ENCODE measurements at places on chromosomes 6 and 20.

GRCh38 chr6:135147637-135148592 is 33.2 kb upstream of the MYB start:
- no peaks in the 10 kb centered on the region for H3K36me3 ChIP-seq
- no peak overlapping the region for H3K4me3 ChIP-seq
- DNase-seq, result no peak
- peaks cover 22% of the 10 kb centered on the region for H3K4me1 ChIP-seq
- no peak overlapping the region for H3K27ac ChIP-seq
- no peaks in the 10 kb centered on the region for H3K27me3 ChIP-seq

GRCh38 chr6:26576407-26576843 is 20.3 kb upstream of the ABT1 start:
- peak overlapping the region; percentile 73 for H3K4me3 ChIP-seq
- no peak for DNase-seq
- H3K4me1 ChIP-seq, result peaks cover 21% of the 10 kb centered on the region
- no peaks in the 10 kb centered on the region for H3K27me3 ChIP-seq
- peak overlapping the region; percentile 88 for H3K27ac ChIP-seq

- peaks cover 47% of the 10 kb centered on the region for H3K27me3 ChIP-seq
- peaks cover 2% of the 10 kb centered on the region for H3K36me3 ChIP-seq
- peak; percentile 35 for DNase-seq
- peak within 1 kb of the TSS; percentile 80 for H3K4me3 ChIP-seq
- H3K4me1 ChIP-seq, result peaks cover 31% of the 10 kb centered on the region
- H3K27ac ChIP-seq, result no peak within 1 kb of the TSS
Observed at GRCh38 chr6:39228992-39229767, at the start of gene KCNK5. Gene KCNK5, minus strand, starts transcription at chr6:39229475. Its CDS starts 364 bp downstream, at chr6:39229111.

DNA sequence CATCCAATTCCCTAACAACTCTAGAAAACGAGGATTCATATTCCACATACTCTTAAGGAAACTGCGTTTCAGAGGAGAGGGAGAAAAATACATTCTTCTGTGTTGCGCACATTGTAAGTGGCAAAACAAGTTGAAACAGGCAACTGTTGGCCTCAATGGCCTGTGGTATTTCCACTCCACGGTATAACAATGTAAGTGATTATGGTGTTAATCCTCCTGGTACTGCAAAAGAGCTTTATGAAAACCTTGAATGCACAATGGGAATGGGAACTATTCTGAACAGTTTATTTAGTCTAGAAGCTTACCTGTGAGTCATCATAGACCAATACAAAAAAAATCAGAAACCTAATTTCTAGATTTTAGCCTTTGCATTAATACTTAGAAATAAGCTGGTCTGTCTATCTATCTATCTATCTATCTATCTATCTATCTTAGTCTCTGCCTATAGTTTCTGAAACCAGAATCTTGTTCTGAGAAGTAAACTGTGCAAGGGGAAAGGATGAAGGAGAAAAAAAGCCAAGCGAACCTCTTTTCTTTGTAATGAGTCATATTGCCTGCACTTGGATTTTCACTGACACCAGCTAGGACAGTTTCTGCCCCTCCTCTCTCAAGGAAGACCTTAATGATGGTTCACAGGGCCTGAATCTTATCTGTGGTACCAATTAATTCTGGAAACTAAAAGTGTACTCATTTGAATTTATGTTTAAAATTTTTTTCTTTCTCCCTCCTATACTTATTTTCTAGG is 101.5 kb downstream of the RNF144B start:
- no peak for DNase-seq
- no peak overlapping the region for H3K27ac ChIP-seq
- H3K4me1 ChIP-seq, result peaks cover 3% of the 10 kb centered on the region
- no peak overlapping the region for H3K4me3 ChIP-seq

DNA sequence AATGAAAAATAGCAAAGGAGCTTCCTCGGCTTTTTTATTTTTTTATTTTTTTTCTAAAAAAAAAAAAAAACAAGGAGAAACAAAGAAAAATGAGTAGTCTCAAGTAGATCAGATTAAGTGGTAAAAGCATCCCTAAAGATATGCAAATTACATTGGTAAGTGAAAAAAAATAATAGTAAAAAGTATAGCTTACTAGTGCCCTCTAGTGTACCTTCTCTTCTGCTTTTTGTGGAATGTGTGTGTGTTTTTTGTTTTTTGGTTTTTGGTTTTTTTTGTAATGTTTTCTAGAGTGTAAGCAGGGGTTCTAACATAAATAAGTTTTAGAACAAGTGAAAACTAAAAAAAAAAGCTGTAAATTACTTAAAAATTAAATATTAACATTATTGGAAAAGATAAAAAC is 1062.0 kb downstream of the HACE1 start:
- no peaks in the 10 kb centered on the region for H3K4me1 ChIP-seq
- H3K27ac ChIP-seq, result no peak overlapping the region
- no peak for DNase-seq
- peaks cover 4% of the 10 kb centered on the region for H3K27me3 ChIP-seq

- no peak for DNase-seq
- H3K36me3 ChIP-seq, result peaks cover 5% of the 10 kb centered on the region
- no peaks in the 10 kb centered on the region for H3K4me1 ChIP-seq
- H3K27me3 ChIP-seq, result peaks cover 58% of the 10 kb centered on the region
- no peak overlapping the region for H3K27ac ChIP-seq
- H3K4me3 ChIP-seq, result no peak overlapping the region
Observed at GRCh38 chr20:57738484-57738883, 28.7 kb upstream of the PMEPA1 start.

DNA sequence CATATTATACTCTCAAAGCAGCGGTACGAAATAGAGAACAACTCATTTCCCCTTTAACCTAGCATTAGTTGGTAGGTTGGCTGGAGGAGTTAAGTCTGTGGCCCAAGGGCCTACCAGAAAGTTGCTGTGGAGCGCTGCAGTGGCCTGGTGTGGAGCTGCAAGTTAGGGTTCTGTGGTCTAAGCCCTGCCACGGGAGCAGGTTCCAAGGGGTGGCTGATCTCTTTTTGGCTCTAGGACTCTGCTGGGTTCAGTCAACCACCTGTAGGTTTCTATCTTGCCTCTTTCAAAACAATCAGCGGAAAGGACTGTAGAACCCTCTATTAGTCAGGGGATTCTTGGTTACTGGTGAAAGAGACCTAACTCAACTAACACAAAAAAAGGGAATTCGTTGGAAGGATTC is 54.5 kb upstream of the TULP4 start:
- H3K27me3 ChIP-seq, result no peaks in the 10 kb centered on the region
- H3K4me3 ChIP-seq, result no peak overlapping the region
- no peak overlapping the region for H3K27ac ChIP-seq
- peaks cover 3% of the 10 kb centered on the region for H3K36me3 ChIP-seq
- no peak for DNase-seq

DNA sequence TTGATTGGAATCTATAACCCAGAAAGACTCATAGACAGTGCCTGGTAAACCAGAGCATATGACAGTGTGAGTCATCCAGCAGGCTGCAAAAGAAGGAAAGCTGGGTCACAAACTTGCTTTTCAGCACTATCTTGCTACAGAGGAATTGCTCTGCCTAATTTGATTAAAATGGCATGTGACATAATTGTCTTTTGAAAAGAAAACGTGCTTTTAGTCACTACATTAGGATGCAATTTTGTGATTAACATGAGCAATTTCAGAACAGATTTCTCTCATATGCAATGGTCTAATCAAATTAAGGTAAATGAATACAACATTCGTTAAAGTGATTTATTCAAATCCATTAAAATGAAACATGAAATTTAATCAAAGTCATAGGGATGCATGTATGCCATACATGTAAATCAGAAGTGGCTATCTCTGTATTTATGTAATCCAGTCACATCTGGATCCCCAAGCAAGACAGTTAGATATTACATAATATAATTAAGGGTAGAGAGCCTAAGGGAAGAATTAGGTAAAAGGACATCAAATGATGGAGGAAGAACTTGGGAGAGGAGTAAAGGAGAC is 400.0 kb upstream of the HTR1E start:
- H3K36me3 ChIP-seq, result no peaks in the 10 kb centered on the region
- H3K4me3 ChIP-seq, result no peak overlapping the region
- no peaks in the 10 kb centered on the region for H3K27me3 ChIP-seq
- H3K4me1 ChIP-seq, result no peaks in the 10 kb centered on the region
- no peak overlapping the region for H3K27ac ChIP-seq

GRCh38 chr6:7978736-7979135 is 68.1 kb upstream of the TXNDC5 start:
- H3K27me3 ChIP-seq, result peaks cover 26% of the 10 kb centered on the region
- no peak overlapping the region for H3K4me3 ChIP-seq
- H3K36me3 ChIP-seq, result no peaks in the 10 kb centered on the region

GRCh38 chr6:19327241-19327640 is 509.9 kb upstream of the ID4 start:
- H3K4me1 ChIP-seq, result no peaks in the 10 kb centered on the region
- no peaks in the 10 kb centered on the region for H3K36me3 ChIP-seq
- no peak overlapping the region for H3K4me3 ChIP-seq
- no peak overlapping the region for H3K27ac ChIP-seq
- H3K27me3 ChIP-seq, result no peaks in the 10 kb centered on the region
- no peak for DNase-seq

DNA sequence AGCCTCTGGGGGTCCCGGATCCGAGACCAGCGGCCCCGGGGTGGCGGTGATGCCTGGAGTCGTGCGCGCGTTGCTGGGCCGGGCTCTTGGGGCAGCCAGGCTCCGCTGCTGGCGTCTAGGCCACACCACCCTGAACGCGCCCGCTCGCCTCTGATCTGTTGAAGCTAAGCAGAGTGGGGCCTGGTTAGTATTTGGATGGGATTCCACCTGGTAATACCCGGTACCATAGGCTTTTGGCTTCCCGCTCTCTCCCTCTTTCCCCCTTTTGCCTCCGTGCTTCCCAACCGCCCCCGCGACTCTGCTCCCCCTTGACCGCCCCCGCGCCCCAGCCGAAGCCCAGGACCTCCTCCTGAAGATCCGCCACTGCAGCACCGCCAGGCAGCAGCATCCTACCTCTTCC is 1383.5 kb upstream of the DEFB115 start:
- no peak overlapping the region for H3K4me3 ChIP-seq
- peaks cover 2% of the 10 kb centered on the region for H3K36me3 ChIP-seq
- H3K27me3 ChIP-seq, result no peaks in the 10 kb centered on the region
- no peak overlapping the region for H3K27ac ChIP-seq

DNA sequence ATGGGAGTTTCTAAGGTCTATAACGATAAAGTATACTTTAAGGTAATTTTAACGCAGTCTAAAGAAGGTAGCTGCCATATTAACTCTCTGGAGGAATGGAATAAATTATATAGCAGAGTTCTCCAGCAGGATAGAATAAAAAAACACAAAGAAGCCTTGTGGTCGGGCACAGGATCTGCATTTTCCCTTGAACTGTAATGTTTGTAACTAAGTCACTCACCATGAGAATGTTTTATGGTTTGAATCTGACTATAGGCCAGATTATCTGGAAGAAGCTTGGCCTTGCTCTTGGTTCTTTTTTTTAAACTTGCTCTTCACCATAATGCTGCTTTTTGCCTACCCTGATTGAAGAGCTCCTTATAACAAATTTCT is 238.8 kb upstream of the NOX3 start:
- H3K27ac ChIP-seq, result no peak overlapping the region
- no peaks in the 10 kb centered on the region for H3K36me3 ChIP-seq
- no peak for DNase-seq
- no peak overlapping the region for H3K4me3 ChIP-seq

GRCh38 chr20:415820-416322 is 7.8 kb downstream of the RBCK1 start:
- H3K27me3 ChIP-seq, result no peaks in the 10 kb centered on the region
- peaks cover 26% of the 10 kb centered on the region for H3K4me1 ChIP-seq
- no peak for DNase-seq
- no peak overlapping the region for H3K27ac ChIP-seq

GRCh38 chr20:33561692-33562601 is 72.1 kb downstream of the CBFA2T2 start:
- H3K4me1 ChIP-seq, result peaks cover 12% of the 10 kb centered on the region
- no peaks in the 10 kb centered on the region for H3K36me3 ChIP-seq
- no peak for DNase-seq
- H3K27me3 ChIP-seq, result no peaks in the 10 kb centered on the region
- H3K27ac ChIP-seq, result peak overlapping the region; percentile 56

GRCh38 chr6:75023634-75024033 is 182.2 kb downstream of the COL12A1 start:
- no peaks in the 10 kb centered on the region for H3K4me1 ChIP-seq
- no peak overlapping the region for H3K4me3 ChIP-seq
- DNase-seq, result no peak
- no peaks in the 10 kb centered on the region for H3K36me3 ChIP-seq
- no peaks in the 10 kb centered on the region for H3K27me3 ChIP-seq

DNA sequence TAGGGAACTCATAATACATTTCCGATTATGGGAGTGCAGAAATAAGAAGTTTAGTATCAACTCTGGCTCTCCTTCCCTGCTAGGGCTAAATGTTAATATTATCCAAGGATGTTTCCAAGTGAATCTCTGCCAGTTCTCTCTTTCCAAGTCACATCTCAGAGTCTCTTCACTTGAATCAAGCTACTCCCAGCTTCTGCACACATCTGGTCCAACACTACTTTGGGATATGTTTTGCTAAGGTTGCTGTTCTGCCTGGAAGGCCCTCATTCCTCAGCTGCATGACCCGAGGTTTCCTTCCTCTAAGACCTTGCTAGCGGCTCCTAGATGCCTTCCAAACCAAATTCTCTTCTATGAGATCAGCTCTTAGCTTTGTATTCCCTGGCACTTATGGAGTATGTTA is 331.8 kb downstream of the GJA1 start:
- no peaks in the 10 kb centered on the region for H3K4me1 ChIP-seq
- H3K27ac ChIP-seq, result no peak overlapping the region
- H3K36me3 ChIP-seq, result no peaks in the 10 kb centered on the region
- no peak for DNase-seq
- H3K4me3 ChIP-seq, result no peak overlapping the region

GRCh38 chr20:38842558-38842981 is 37.1 kb downstream of the PPP1R16B start:
- peaks cover 59% of the 10 kb centered on the region for H3K4me1 ChIP-seq
- peaks cover 7% of the 10 kb centered on the region for H3K36me3 ChIP-seq
- DNase-seq, result no peak
- peak overlapping the region; percentile 85 for H3K4me3 ChIP-seq

GRCh38 chr6:134230087-134230700 is 87.7 kb downstream of the SGK1 start:
- H3K27me3 ChIP-seq, result no peaks in the 10 kb centered on the region
- H3K4me1 ChIP-seq, result peaks cover 6% of the 10 kb centered on the region
- H3K27ac ChIP-seq, result peak overlapping the region; percentile 67
- H3K4me3 ChIP-seq, result peak overlapping the region; percentile 19
- H3K36me3 ChIP-seq, result no peaks in the 10 kb centered on the region
- no peak for DNase-seq

DNA sequence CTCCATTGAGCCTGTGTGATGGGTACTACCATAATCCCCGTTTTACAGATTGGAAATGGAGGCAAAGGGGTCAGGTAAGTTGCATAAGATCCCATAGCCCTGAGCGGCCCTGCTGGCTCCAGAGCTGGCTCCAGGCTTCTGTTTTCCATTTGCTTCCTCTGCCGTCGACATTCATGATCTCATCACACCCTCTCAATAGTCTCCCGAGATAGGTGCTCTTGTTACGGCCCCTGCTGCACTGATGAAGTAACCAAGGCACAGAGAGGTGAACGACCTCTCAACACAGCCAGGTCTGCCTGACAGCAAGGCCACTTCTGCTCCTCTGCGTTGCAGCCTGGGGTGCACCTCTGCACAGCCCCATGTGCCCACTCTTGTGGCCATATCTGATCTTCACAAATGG is 16.9 kb downstream of the CDH22 start:
- H3K36me3 ChIP-seq, result peaks cover 10% of the 10 kb centered on the region
- H3K27me3 ChIP-seq, result peaks cover 57% of the 10 kb centered on the region
- no peaks in the 10 kb centered on the region for H3K4me1 ChIP-seq
- no peak overlapping the region for H3K4me3 ChIP-seq

GRCh38 chr20:35192118-35192872 is 20.4 kb downstream of the PROCR start:
- H3K27me3 ChIP-seq, result no peaks in the 10 kb centered on the region
- no peak overlapping the region for H3K4me3 ChIP-seq
- DNase-seq, result no peak
- no peak overlapping the region for H3K27ac ChIP-seq
- peaks cover 5% of the 10 kb centered on the region for H3K4me1 ChIP-seq
- peaks cover 6% of the 10 kb centered on the region for H3K36me3 ChIP-seq

Data from T-helper 17 cell (primary cell).